Activated CD4-positive, alpha-beta T cell treated with anti-CD3 and anti-CD28 coated beads, Interleukin-2, amount 10 ng/mL, durations not matched to agents 7 days and 5 days (primary cell): ENCODE measurements at places on chromosomes 4 and X. TPM values are rescaled to one million over a fixed set of nuclear protein-coding genes. Genes with fewer than 3 reads are reported as not detected.

DNA sequence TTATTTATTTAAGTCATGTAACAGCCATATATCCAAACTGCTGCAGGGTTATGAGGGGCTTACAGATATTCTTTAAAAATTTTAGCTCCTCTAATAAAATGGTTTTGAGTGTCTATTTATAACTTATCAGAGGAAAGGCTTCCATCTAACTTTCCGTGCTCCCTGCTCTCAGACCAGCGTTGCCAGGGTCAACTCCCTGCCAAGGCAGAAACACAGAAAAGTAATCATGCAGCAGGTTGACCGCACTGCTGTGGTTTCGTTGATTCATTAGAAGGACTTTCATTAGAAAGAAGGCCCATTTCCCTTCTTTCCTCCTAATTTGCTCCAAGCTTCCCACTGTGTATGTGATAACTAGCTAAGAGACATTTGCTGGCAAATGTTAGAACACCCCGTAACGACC, 33.9 kb downstream of the BCLAF3 start:
- no peaks in the 10 kb centered on the region for H3K27me3 ChIP-seq
- H3K4me3 ChIP-seq, result no peak overlapping the region
- no peak for DNase-seq
- peaks cover 5% of the 10 kb centered on the region for H3K36me3 ChIP-seq

- H3K27ac ChIP-seq, result peak overlapping the region; percentile 79
- no peaks in the 10 kb centered on the region for H3K27me3 ChIP-seq
- H3K36me3 ChIP-seq, result peaks cover 2% of the 10 kb centered on the region
- DNase-seq, result no peak
- no peak overlapping the region for H3K4me3 ChIP-seq
Measured at GRCh38 chrX:20418379-20419150, 151.9 kb upstream of the RPS6KA3 start.

DNA sequence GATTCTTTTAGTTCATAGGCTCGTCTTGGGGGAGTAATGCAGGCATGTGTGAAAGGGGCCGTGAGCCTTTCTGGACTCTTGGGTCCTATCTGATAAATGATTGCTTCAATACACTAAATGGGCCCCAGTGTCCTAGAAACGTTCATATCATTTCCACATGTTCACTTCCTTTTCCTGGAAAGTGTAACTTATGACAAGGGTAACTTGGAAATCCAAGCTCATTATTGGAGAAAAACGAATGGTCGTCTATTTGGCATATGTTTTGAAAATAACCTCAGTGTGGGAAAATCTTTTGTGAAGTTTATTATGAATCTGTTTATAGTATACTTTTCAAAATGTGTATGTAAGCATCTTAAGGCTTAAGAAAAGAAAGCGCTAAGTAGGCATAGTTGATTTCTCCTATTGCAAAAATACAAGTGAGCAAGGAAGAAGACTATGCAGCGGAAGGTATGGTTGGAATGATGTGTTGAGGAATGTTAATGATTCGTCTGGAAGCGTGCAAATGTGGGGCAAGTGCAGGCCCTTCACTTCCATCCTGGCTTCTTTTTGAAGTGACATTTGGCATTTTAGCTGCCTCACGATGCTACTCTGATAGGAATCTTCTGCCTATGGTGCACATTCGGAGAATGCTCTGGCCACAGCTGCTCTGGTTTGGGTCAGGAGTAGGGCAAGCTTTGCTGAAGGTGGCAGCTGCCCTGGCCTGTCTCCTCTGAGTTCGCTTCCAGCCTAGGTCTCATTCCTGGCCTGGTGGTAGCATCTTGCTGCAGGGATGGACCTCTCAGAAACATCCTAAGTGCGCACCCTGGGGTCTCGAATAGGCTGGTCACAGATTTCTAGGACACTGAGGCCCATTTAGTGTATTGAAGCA, 49.5 kb upstream of the STOX2 start:
- DNase-seq, result no peak
- H3K27ac ChIP-seq, result no peak overlapping the region
- no peak overlapping the region for H3K4me3 ChIP-seq
- no peaks in the 10 kb centered on the region for H3K27me3 ChIP-seq
- no peaks in the 10 kb centered on the region for H3K36me3 ChIP-seq
- no peaks in the 10 kb centered on the region for H3K4me1 ChIP-seq

GRCh38 chr4:147339100-147339499, 141.8 kb upstream of the EDNRA start:
- no peak overlapping the region for H3K27ac ChIP-seq
- H3K4me1 ChIP-seq, result no peaks in the 10 kb centered on the region
- DNase-seq, result no peak

GRCh38 chr4:48102303-48102702, 31.7 kb downstream of the TXK start:
- peaks cover 44% of the 10 kb centered on the region for H3K36me3 ChIP-seq
- no peak overlapping the region for H3K27ac ChIP-seq
- peaks cover 22% of the 10 kb centered on the region for H3K4me1 ChIP-seq
- H3K4me3 ChIP-seq, result no peak overlapping the region

- H3K27me3 ChIP-seq, result no peaks in the 10 kb centered on the region
- H3K4me1 ChIP-seq, result peaks cover 37% of the 10 kb centered on the region
Measured at GRCh38 chr4:38069271-38069760, 109.1 kb downstream of the PTTG2 start.

DNA sequence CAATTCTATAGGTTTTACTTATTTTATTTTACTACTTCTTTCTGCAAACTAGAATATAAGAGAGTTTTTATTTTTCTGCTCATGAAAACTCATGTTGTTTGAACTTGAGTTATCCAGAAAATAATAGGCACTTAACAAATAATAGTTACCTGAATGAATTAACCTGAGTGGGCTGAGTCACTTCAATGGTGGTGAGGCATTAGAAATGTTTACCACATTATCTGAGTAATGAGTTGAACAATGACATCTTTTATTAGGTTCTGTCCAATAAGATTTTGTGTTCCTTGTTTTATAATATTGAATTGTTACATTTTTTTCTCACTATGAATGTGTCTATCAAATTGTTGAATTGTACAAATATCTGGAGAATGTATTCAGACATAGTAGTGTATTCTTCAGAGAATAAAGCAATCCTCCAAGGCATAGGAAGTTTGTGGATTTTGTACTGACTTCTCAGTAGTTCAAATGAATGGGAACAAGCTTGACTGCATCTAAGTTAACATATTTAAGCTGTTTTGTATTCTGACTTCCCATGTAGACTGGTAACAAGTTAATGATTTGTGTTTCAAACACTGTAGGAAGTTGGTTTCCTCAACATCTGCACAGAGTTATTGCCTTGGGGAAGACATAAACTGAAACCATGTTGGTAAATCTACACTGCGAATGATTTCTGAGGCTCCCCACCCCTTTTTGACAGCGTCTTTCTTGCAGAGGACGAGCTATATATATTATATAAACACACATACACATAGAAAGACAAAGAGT, 1808.9 kb upstream of the TENM3 start:
- peaks cover 2% of the 10 kb centered on the region for H3K4me1 ChIP-seq
- DNase-seq, result no peak
- H3K4me3 ChIP-seq, result no peak overlapping the region
- no peak overlapping the region for H3K27ac ChIP-seq

GRCh38 chr4:174540175-174540574, 17.9 kb upstream of the HPGD start:
- peaks cover 7% of the 10 kb centered on the region for H3K4me1 ChIP-seq
- H3K27ac ChIP-seq, result no peak overlapping the region
- no peaks in the 10 kb centered on the region for H3K36me3 ChIP-seq

DNA sequence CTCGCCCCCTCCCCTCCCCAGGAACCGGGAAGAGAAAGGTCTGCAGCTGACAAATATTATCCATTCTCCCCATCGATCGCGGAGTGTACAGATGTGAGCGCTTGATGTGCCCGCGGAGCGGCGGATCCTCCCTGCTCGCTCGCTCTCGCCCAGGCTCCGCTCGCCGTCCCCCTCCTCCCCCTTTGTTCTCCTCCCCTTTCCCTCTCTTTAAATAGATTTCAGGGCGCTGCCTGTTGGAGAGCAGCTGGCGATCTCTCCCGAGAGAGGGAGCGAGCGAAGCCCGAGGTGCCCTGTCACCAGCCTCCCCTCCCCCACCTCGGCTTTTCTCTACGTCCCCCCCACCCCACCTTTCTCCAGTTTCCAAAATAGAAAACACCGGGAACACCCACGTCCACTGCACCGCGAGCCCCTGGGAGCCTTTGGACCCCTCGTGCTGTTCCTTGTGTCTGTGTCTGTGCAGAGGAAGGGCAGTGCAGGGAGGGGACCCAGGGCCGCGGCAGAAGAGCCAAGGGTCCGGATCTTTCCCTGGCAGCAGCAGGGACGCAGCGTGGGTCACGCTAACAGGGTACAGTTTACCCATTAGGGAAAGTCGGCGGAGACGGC, 56.6 kb upstream of the BCOR start:
- peak overlapping the region; percentile 69 for H3K4me3 ChIP-seq
- no peaks in the 10 kb centered on the region for H3K36me3 ChIP-seq
- no peak for DNase-seq
- no peaks in the 10 kb centered on the region for H3K27me3 ChIP-seq

GRCh38 chr4:125765941-125766340, 451.2 kb downstream of the FAT4 start:
- no peaks in the 10 kb centered on the region for H3K4me1 ChIP-seq
- no peaks in the 10 kb centered on the region for H3K27me3 ChIP-seq

GRCh38 chr4:8587469-8588195, 4.9 kb upstream of the CPZ start:
- no peak overlapping the region for H3K27ac ChIP-seq
- no peak overlapping the region for H3K4me3 ChIP-seq
- H3K36me3 ChIP-seq, result no peaks in the 10 kb centered on the region
- H3K27me3 ChIP-seq, result peaks cover 9% of the 10 kb centered on the region
- no peak for DNase-seq
- no peaks in the 10 kb centered on the region for H3K4me1 ChIP-seq

DNA sequence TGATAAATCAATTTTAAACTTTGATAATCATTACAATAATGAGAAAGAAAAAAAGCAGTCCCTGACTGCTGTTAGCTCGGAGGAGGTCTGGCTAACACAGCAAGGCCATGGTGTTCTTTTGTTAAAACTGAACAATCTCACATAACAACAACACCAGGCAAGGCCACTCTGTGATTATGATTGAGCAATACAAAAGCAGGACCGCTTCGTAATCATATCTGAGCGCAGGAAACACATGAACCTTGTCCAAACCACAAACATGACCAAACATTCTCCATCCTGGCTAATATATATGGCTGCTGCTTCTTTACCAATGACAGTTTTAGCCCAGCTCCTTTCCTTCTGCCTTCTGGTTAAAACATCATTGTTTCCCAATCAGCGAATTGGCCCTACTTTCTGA, 76.8 kb upstream of the DDX53 start:
- H3K36me3 ChIP-seq, result no peaks in the 10 kb centered on the region
- H3K27ac ChIP-seq, result no peak overlapping the region
- H3K4me3 ChIP-seq, result no peak overlapping the region
- no peak for DNase-seq
- H3K4me1 ChIP-seq, result no peaks in the 10 kb centered on the region
- H3K27me3 ChIP-seq, result no peaks in the 10 kb centered on the region

- no peak overlapping the region for H3K4me3 ChIP-seq
- H3K36me3 ChIP-seq, result no peaks in the 10 kb centered on the region
- H3K4me1 ChIP-seq, result no peaks in the 10 kb centered on the region
- DNase-seq, result no peak
- H3K27me3 ChIP-seq, result peaks cover 1% of the 10 kb centered on the region
- H3K27ac ChIP-seq, result no peak overlapping the region
Measured at GRCh38 chrX:31353095-31353494, 281.3 kb upstream of the FTHL17 start.

Gene NDP
- not detected for total RNA-seq

Gene TRIM75
- total RNA-seq, result not detected

Gene GPR143
- total RNA-seq, result not detected

Gene BST1
- total RNA-seq, result 0.82 TPM

Gene TLR10
- not detected for total RNA-seq

Gene TMSB15A
- 0.42 TPM for total RNA-seq

Gene HHIP
- not detected for total RNA-seq

Gene RAB9B
- total RNA-seq, result 0.40 TPM
